ENCODE measurements at places on chromosomes 2 and 18. TPM values are rescaled to one million over a fixed set of nuclear protein-coding genes. Genes with fewer than 3 reads are reported as not detected.

Gene COL4A4
- 0.30 TPM for total RNA-seq

Gene SLC4A3
- 2.5 TPM for total RNA-seq

Gene ZNF519
- 12.1 TPM for total RNA-seq

Gene COL6A3
- 637 TPM for total RNA-seq

Gene INO80C
- 8.6 TPM for total RNA-seq

Gene PLEKHH2
- total RNA-seq: 39.3 TPM

Gene AQP12B
- total RNA-seq: not detected

Gene GAL3ST2
- 0.30 TPM for total RNA-seq

Gene CEBPZ
- 50.3 TPM for total RNA-seq

Gene DPYSL5
- total RNA-seq: 0.49 TPM

Gene ALPI
- total RNA-seq: not detected

Gene PDE6D
- 14.2 TPM for total RNA-seq

- DNase-seq: peak; percentile 43
These were observed 58.2 kb downstream of the HS6ST1 start for GRCh38 chr2:128260239-128261138.

GRCh38 chr2:212990697-212991096, 160.7 kb downstream of the IKZF2 start:
- DNase-seq: no peak

DNA sequence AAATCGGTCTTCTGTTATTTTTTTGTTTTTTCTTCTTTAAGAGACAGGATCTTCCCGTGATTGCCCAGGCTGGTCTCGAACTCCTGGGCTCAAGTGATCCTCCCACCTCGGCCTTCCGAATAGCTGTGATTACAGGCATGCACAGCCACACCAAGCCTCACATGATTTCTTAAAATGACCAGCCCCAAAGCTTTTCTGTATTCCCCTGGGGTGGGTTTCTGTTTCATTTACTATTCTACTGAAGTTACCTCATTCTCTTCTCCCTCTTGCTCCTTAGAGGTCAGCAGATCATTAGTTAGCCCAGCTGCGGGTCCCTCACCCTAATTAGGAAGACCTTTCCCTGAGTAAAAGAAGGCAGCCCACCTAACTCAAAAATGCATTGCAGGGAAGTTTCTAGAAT, 27.6 kb downstream of the SLC1A4 start:
- no peak for DNase-seq

DNA sequence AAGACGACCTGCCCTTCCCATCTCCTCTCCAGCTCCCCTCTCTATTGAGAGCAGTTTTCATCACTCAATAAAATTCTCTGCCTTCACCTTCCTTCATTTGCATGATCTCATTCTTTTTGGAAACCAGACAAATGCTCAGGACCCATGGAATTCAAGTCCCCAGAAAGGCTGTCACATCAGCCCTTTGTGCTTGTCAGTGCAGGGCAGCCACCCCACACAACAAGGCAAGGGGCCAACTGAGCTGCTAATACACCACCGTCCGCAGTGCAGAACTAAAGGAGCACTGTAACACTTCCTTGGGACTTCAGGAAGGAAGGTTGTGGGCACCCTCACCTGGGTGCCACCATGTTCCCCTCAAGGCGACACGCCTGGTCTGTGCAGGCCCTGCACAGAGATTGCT, 26.2 kb downstream of the MCEE start:
- DNase-seq: no peak

GRCh38 chr18:37712776-37713175, 147.2 kb upstream of the CELF4 start:
- DNase-seq: no peak

DNA sequence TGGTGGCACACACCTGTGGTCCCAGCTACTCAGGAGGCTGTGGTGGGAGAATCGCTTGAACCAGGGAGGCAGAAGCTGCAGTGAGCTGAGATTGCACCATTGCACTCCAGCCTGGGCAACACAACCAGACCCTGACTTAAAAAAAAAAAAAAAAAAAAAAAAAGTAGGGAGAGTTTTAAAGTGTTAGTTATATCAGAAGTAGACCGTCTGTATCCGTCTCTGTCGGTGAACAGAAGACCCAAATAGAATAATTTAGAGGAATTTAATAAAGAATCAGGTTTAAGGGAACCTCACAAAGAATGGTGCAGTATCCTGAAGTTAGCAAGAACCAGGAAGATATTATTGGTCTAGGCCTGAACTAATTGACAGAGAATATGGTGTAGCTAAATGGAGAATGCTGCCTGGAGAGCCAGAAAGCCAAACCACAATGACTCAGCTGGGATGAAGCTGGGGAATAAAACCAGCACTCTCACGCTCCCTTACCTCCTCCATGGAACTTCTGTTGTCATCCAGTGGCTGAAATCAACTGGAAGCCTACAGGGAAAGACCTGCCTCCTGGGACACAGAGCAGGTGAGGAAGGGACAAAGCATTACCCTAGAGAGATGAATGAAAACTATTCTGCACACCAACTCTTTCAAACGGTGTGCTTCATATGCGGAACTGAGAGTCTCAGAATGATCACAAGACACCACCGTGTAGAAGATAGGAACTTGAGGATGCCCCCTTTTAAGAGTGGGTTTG, 39.1 kb upstream of the PLEKHM3 start:
- DNase-seq: no peak

DNA sequence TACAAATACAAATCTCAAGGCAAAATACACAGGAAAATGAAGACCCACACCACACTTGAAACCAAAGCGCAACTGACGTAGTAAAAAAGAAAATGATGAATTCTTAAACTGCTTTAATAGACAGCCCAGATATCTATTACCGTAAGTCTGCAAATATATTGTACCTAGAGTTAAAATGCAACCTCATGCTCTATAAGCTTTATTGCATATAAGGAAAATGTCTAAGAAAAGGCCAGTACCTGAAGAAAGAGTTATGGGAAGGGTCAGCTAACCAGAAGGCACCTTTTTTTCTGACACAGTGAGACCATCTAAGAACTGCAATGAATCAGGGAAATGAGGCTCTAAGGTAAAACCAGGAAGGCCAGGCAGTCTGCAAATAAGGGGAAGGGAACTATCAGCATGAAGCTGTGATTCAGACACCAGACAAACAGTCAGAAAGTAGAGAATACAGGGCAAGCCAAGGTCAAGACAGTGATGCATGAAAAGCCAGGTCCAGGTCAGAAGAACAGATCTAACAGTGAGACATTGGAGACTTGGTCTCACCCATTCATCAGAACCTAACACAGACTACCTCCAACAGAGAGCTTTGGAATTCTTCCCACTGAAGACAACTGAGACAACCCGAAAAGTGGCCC, 46.9 kb downstream of the PDE11A start:
- DNase-seq: no peak

GRCh38 chr2:25250331-25251070, 82.1 kb upstream of the POMC start:
- DNase-seq: peak; percentile 29

DNA sequence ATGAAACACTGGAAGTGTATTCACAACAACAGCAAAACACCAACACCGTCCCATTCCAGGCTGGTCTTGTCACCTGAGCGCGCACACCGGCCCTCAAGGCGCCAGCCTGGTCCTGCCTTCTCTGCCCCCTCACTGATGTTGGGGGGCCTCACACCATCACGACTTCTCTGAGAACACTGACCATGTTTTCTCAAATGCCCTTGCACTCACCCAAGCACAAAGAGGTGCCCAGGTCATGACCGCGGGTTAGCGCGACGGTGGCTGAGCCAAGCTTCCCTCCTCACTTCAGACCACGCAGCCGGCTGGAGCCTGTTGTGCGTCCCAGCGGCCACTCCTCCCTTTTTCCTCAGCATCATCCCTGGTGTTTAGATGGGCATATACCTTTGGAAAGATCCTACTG, 101.3 kb upstream of the SALL3 start:
- no peak for DNase-seq

DNA sequence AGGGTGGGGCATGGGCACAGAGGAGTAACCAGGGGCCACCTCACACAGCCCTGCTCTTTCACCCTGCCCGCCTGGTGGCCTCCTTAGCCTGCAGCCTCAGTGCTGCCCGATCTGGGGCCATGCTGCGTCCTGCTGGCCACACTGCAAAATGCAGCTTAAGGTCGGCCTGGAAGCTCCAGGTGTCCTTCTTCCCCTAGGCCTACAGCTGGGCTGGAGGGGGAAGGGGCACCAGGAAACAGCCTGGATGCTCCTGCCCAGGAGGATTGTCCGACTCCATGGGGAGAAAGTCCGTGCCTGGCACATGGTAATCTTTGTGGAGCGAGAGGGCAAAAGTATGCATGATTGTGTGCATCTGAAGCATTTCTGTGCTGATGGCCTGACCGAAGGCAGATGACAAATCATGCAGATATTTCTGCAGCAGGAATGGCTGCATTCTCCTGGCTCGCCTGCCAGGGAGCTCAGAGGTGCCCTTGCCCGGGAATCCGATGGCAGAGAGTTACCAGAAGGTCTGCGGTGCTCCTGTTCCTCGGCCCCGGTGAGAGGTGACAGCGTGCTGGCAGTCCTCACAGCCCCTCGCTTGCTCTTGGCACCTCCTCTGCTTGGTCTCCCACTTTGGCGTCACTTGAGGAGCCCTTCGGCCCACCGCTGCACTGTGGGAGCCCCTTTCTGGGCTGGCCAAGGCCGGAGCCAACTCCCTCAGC, 12.8 kb upstream of the ALPP start:
- DNase-seq: no peak

DNA sequence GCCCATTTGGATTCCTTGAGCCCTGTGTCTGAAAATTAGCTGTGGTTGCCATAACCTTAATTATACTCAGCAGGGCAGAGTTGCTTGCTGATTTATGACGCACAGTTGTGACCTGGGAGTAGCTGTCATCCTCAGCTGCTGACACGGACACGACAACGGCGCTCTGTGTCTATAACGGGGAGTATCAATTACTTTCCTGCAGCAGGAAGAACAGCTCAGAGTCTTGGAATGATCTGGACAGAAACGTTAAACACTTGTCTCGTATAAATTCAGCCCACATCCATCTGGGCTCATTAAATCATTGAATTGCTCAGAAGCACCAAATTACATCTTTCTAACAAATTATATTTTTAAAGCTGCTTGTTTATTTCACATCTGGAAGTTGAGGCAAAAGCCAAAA, 116.3 kb downstream of the SEPTIN10 start:
- peak; percentile 58 for DNase-seq

GRCh38 chr2:203591642-203592041, 56.5 kb upstream of the RAPH1 start:
- no peak for DNase-seq

- DNase-seq: no peak
These were observed 2.3 kb upstream of the OST4 start for GRCh38 chr2:27073782-27074181.

- DNase-seq: no peak
These were observed 23.9 kb upstream of the ARHGAP25 start for GRCh38 chr2:68710756-68711155.

GRCh38 chr2:78979380-78980151, 45.9 kb upstream of the REG3G start:
- peak; percentile 87 for DNase-seq

DNA sequence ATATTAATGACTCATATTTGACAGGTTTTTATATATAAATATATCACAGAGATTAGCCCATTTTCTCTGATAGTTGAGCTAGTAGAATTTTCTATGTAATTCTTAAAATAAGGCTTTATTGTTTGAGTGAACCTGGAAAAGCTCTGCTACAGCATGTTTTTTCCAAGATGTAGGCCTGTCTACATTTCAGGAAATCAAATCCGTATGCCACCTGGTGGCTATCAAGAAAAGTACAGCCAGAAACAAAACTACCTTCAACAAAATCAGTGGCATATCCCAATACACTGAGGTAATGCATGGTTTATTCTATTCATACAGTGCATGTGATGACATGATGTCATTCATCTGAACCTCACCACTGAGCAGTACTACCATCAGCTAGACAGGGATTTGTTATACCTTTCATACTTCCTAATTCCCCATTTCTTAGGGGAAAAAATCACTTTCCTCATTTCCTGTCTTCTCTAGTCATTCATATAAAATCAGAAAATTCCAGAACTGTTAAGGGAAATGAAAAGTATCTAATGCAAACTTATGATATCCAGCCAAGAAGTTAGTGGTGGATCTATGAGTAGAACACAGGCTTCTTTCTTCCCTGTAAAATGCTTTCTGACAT, 310.4 kb upstream of the SYT4 start:
- peak; percentile 18 for DNase-seq

DNA sequence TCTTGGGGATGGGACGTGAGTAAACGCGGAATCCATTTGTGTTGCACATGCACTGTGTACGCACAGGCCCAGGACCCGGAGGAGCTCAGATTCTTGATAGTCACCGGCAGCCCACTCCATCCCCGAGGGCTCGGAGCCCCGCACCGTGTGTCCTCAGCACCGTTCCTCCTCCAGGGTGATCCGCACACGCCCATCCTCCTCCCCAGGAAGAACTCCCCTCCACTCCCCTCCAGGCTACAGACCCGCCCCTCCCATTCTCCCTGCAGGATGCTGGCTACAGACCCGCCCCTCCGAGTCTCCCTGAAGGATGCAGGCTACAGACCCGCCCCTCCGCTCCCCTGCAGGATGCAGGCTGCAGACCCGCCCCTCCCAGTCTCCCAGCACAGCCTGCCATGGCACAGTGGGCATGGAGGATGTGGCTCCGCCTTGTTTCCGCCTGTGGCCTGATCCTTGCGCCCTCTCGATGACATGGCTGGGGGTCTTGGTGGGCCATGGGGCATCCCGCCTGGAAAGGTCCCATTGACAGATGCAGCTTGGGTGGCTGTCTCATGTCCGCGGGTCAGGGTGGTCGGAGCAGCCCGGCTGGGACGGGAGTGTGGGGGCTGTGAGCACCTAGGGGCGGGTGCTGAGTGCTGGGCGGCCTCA, 14.1 kb downstream of the CTDP1 start:
- no peak for DNase-seq

DNA sequence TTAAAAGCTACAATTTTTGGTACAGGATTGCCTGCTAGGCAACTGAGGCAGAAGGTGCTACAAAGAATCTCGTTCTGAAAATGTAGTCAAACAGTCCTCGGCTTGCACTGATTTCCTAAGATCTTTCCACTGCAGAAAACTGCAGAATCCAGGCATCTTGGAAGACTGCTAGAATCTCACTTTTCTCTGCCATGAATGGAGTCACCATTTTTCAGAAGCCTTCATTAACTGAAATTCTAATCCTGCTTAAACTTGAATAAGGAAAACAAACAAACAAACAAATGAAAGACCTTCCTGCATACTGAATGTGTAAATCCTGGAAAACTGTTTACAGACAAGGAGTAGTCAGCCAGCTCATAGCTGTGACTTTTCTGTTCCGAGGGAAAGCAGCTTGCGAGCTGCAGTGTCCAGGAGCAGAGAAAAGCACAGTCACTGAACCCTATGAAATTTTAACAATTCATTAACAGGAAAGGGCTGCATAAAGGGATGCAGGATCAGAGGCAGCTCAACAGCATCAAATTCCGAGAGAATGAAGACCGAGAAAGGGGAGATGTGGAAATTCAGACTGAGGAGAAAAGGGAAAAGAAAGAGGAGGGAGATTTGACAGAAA, 210.5 kb upstream of the PIK3C3 start:
- DNase-seq: no peak
